Gastroesophageal sphincter (tissue), 4 donors: ENCODE measurements at places on chromosomes 11 and 22. TPM values are rescaled to one million over a fixed set of nuclear protein-coding genes. Genes with fewer than 3 reads are reported as not detected.

DNA sequence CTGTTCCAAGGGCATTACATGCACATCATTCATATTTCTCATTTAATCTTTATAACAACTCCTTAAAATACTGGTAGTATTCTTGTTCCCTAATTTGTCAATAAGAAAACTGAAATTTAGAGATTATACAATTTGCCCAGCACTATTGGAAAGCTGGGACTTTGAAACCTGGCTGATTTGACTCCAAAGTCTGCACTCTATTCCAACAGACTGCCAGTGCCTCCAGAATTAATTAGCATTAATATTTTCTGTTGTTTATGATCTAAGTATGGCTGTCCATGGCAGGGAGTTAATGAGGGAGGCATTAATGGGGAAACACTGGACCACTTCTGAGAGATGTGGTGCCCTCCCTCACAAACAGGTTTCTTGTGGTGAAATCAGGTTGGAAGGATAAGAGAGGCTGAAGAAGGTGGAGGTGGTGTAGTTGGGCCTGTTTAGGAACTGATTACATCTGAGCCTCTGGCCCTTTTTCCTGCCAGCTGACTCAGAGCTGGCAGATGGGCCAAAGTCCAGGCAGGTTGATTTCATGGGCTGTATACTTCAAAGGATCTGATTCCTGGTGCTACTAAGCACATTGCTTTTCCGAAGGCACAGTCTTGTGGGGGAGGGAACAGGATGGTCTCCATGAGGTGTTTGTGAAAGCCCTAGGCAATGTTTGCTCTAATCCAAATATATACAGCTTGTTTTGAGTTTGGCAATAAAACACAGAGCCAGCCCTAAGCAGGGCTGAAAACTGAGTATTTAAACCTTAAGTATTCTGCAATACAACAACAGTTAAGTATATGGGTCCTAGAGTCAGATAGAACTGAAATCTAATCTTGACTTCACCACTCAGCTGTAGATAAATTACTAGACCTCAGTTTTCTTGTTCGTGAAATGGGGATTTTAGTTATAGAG is 21.0 kb upstream of the RAB30 start:
- no peak for ATAC-seq

- ATAC-seq = no peak
Measured at GRCh38 chr11:94855666-94856065, 87.5 kb downstream of the AMOTL1 start.

GRCh38 chr22:22079404-22080148 is 97.0 kb upstream of the TOP3B start:
- no peak for ATAC-seq

CDC42EP2 gene
- 26.3 TPM for total RNA-seq

TTC12 gene
- 23.5 TPM for total RNA-seq

RTL10 gene
- 6.6 TPM for total RNA-seq

OR10G4 gene
- not detected for total RNA-seq

DNA sequence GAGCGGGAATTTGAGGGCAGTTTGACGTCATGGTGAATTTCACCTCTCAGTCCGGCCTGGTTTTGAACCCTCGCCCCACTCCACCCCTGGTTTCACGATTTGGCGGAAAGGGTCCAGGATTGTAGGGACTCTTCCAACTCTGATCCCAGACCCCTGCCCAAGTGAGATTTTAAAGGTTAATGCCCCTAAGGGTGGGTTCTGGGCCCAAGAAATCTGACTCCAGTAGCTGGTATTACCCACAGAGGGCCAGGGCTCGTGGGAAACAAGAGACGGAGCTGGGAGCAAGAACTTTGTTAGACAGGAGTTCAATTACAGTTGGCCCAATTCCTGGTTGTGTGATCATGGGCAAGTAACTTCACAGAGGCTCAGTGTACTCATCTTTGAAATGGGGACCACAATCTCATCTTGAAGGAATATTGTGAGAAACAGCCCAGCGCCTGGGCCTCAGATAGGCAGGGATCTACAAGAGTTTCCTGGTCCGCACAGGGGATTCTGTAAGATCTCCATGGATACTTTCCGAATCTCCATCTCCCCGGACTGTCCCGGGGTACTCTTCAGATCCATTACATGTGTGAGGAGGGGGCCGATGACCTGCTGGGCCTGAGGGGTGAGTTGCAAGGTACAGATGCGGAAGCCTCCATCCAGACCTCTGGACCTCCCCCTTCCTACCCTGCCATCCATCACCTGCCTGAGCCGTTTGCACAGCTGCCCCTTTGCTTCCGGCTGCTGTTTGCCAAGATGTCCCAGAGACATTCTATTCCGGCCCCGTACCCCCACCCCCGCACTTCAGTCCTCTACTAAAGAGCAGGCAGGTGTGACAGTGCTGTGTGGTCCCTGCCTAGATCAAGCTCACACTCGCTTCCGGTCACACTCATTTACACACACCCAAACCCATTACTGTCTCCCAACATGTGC is 687 bp upstream of the CALCA start:
- no peak for ATAC-seq

DNA sequence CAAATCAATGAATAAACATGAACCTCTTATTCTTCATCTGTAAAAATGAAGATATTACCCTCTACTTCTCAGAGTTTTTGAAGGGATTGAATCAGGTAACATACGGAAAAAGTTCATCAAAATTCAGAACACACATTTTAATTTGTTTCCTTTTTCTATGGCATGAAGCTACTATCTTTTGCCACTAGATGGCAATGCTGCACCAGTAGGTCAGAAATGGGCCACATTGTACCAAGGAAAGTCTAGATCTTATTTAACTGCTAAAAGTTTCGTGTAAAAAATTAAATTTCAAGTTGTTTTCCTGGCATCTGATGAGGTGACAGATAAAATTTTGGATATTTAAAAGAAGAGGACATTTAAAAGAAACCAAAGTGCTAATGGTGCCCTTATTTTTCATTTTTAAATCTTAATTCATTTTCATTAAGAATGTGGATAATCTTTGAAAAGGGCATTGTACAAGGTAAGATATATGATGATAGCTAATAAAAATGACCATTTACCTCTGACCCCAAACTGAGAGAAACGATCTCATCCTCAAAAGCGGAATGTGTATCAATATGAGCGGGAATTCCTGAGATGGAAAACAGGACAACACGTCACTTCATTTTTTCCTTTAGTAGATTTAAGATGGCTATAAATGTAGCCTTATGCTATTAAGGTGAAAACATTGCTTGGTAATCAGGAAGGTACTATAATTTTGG is 16.1 kb downstream of the ALKBH8 start:
- no peak for ATAC-seq

DNA sequence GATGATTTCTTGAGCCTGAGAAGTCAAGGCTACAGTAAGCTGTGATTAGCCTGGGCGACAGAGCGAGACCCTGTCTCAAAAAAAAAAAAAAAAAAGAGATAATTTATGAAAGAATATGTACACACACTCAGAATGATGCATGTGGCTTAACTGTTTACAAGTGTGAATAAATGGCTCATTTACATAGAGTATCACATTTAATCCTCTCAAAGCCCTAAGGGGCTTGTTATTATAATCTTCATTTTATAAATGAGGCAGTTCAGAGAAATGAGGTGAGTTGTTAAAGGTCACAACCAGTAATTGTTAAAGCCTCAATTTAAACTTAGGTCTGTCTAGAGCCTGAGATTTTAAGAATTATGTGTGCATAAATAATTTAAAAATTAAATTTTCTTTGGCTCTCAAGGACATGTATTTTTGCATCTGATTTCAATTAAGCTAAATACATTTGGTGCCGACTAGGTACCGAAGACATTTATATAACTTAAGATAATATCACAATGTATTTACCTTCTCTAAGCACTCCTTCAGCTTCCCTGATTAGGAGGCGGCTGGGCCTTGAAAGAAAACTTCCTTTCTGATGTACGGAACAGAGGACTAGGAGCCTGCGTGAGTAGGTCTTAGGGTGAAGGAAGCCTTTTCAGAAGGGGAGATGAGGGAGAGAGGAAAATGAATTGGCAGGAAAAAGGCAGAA is 28.5 kb upstream of the DDX6 start:
- no peak for ATAC-seq

DNA sequence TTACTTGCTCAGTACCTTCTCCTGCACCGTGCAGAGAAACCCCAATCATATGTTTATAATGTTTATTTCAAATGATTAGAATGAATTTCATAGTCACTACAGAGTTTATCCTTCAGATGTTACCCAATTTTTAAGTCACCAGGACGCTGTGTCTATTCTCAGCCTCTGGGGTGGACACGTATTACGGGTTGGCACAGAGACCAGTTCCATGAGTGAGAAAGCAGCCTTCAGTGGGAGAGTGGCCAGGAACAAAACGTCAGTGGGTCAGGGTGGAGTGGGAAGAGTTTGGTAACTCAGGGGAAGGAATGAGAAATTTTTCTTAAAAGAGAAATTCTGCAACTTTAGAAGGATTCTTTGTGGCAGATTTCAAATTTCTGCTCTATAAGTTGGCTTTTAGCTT is 77.1 kb upstream of the MTMR2 start:
- ATAC-seq = peak; percentile 100

- ATAC-seq = no peak
Measured at GRCh38 chr11:1102996-1103395, 28.3 kb downstream of the MUC2 start.

B3GAT1 gene
- 0.52 TPM for total RNA-seq

- ATAC-seq = no peak
Measured at GRCh38 chr11:47784785-47785381, 17.7 kb upstream of the FNBP4 start.

TRPC6 gene
- total RNA-seq = 59.6 TPM
